ENCODE measurements at places on chromosomes 5 and 9.

GRCh38 chr5:932628-933250 is 40.1 kb downstream of the TRIP13 start:
- no peak for DNase-seq

GRCh38 chr9:121294151-121294743 is 26.3 kb downstream of the GSN start:
- DNase-seq: no peak

- no peak for DNase-seq
Measured at GRCh38 chr5:90983148-90983547, 400.0 kb downstream of the ARRDC3 start.

GRCh38 chr5:82748688-82749460 is 328.3 kb downstream of the TMEM167A start:
- DNase-seq: peak; percentile 35

DNA sequence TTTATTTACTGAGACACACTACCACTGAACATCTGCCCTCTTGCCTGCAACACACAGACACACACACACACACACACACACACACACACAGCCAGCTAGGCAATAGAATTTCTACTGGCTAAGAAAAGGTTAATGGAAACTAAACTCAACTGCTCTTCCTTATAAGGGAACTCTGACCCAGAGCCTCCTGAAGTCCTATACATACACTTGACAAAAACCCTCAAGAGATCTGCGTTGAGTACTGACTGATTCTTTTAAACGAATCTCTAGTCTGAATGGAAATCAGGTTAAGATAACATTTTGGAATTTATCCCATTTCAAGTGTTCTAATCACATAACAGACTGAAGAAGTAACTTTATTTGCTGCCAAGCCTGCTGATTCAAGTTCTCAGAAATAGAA is 25.9 kb upstream of the TRPM3 start:
- no peak for DNase-seq
